ENCODE measurements at places on chromosomes 3 and 15.

DNA sequence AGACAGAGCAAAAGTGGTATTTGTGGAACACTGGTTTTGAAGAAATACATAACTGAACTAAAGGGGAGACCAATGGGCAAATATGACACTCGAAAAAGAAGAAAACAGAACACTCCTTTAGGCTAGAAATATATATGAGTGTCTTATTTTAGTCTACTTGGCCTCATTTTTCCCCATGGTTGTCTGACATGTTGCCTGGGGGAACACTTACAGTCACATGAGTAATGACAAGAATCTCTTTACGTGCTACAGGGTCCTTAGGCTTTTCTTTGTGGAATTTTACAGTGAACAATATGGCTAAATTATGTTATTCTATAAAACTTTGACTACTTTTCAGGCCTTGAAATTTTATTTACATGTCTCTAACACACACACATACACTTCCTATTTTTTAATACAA lies 17.6 kb downstream of the METTL6 start:
- no peak for DNase-seq

- DNase-seq: no peak
Observed at GRCh38 chr15:85718271-85718971, 76.3 kb downstream of the KLHL25 start.

- DNase-seq: no peak
Observed at GRCh38 chr15:77329202-77329601, 90.7 kb downstream of the PEAK1 start.

GRCh38 chr3:119342176-119342575 lies 48.0 kb downstream of the ARHGAP31 start:
- no peak for DNase-seq

- no peak for DNase-seq
Observed at GRCh38 chr15:35362195-35362829, 183.7 kb downstream of the DPH6 start.

DNA sequence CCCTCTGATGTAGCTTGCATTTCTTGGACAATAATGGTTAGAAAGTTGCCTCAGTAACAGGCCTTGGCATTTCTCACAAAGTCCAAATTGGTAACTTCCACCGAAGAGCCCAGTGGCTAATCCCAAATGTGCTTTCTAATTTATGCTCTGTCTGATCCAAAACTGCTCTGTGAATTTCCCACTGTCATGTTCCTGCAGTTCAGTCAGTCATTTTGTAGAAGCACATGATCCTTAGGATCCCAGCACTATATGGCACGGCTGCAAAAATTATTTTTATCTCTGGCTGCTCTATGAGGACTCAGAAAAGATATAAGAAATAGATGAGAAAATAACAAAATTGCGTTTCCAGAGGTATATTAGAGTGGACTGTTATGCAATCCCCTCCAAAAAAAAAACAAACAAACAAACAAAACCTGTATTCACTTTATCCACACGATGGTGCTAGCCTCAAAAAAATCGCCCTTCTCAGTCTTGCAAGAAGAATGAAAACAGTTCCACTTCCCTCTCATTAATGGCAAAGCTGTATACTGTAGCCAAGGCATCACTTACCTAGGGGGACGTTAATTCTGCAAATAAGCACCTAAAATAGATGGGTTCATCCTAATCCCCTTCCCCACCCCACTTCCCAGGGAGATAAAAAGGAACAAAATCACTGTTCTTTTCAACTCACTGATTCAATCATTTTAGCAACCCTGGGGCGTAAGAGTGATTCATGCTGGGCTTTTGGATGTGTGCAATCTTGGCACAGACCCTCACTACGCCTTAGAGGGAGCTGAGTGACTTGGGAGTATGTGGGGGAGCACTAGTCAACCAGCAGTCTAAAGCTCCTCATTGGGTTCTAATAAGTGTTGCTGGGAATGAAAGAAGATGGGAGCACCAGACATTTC lies 61.3 kb downstream of the TMCO5A start:
- DNase-seq: no peak

DNA sequence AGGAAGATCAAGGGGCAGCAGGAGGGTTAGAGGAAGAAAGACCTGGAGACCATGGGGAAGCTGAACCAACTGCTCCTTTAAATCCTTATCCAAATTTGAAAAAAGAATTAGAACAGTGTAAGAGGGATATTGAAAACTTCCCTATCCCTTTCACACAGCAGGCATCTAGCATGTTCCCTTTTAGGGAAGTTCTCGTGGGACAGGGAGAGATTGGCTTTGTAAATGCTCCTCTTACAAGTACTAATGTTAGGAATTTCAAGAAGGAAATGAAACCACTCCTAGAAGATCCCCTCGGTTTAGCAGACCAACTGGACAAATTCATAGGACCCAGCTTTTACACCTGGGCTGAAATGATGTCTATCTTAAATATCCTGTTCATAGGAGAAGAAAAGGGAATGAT lies 41.5 kb downstream of the PPCDC start:
- no peak for DNase-seq

DNA sequence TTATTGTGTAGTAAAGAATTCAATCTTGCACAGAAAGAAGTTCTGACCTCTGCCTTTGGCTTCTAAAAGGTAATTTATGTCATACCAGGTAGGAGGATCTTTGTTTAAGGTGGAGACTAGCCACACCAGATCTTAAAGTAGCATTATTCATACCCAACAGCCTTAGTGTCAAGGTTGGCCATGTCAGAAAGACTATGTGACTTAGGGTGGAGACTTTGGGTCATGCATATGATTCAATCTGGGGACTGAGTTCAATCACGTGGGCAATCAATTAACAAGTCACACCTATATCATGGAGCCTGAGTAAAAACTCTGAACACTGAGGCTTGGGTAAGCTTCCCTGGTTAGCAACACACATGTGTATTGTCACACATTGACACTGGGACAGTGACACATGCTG lies 28.5 kb upstream of the ENTPD3 start:
- DNase-seq: no peak

DNA sequence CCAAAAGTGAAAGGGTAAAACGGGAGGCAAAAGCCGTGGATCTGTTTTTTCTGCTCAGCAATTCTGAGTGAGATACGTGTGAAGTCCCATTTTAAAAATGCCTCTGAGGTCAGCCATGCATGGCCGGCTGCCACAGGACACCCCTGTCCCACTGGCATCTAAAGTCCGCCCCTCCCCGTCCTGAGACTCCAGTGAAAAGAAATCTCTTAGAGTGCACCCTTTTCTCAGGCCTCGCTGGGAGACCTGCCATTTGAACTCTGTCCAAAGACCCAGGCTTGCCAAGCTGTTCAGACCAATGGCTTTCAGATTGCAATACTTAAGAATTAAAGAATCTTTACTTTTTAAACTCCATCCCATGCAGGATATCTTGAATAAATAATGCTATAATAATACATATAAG lies 61.0 kb upstream of the SLC24A5 start:
- no peak for DNase-seq

DNA sequence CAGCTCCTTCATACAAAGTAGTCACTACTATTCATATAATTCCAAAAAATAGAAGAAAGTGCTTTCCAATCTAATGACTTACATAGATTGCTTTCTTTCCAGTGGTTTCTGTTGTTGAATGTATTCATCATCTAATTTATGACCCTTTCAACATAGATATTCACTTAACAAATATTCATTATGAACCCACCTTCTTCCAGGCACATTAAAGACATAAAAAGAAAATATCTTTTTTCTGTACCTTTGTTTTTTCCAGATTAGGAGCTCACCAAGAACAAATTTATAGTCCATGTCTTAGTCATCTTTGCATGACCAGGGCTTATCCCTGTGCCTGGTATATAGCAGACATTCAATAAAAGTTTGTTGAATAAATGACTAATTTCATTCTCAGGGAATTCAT lies 32.4 kb upstream of the PDZRN3 start:
- no peak for DNase-seq

DNA sequence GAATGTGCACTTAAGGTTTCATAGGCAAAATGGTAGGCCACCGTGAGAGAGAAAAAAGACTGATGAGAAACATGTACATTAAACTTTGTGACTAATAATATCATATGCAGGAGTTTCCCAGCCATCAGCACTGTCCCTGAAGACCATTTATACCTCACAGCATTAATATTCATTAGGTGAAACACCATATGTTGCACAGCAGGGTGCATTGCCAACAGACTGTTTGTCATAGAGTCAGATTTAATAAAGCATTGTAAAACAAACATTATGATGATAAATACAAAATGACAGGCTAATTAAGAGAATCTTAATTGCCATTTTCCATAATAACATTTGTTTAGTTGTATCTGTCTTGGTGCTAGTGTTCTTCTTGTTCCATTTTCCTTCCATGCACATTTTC lies 578.3 kb downstream of the EPHA3 start:
- DNase-seq: no peak

GRCh38 chr15:41971895-41972252 lies 483 bp downstream of the EHD4 start:
- DNase-seq: no peak

GRCh38 chr3:147387885-147388699 lies 18.3 kb downstream of the ZIC4 start:
- DNase-seq: no peak

DNA sequence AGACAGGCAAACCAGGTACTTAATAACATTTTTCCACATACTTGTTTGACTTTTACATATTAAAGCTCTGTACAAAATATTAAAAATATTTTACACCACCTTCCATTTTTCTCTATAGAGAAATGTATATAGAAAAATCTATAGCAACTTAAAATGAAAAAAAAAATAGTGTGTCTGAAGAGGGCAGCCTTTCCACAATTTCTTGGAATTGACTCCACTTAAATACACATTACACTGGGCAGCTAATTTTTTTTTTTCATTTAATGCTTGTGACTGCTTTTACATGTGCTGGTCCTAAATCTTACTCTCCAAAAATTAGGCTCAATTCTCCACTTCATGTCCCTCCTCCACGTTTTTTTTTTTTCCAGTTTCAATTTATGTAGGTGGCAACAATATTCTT lies 427.0 kb upstream of the RBMS3 start:
- no peak for DNase-seq

DNA sequence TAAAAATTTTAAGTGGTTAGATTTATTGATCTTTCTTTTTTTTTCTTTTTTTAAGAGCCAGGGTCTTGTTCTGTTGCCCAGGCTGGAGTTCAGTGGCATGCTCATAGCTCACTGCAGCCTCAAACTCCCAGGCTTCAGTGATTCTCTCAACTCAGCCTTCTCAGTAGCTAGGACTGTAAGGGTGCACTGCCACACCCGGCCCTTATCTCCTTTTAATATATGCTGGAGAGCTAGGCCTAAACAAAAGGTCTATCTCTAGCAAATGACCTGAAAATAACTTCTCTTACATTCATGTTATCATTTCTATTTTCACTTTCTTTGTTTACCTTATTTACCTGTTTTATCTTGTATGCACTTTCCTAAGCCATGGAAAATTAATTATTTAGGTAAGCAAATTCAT lies 35.2 kb upstream of the MELTF start:
- no peak for DNase-seq

GRCh38 chr15:40764629-40765103 lies 798 bp downstream of the GCHFR start:
- DNase-seq: no peak

- no peak for DNase-seq
Observed at GRCh38 chr15:86165265-86166211, 85.9 kb downstream of the AGBL1 start.

GRCh38 chr15:42348083-42348482 lies 11.2 kb upstream of the CAPN3 start:
- no peak for DNase-seq

GRCh38 chr3:189950258-189950657 lies 170.4 kb downstream of the P3H2 start:
- DNase-seq: no peak

- DNase-seq: no peak
Observed at GRCh38 chr15:37058316-37058985, 41.9 kb downstream of the MEIS2 start.

DNA sequence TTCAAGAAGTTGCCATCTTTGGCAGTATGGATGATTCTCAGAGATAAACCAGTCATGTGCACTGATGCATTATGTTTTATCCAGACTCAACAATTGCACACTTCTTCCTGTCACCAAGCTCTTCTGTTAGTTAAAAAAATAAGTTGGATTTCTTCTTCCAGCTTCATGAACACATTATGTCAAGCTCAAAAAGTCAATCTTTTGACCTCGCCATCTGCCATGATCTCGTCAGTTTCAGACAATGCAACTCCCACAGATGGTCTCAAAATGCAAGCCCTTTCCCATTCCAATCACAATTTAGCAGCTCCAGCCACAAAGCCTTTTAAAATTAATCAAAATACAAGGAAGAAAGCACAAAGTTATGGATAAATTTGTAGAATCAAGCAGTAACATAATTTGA lies 42.8 kb downstream of the TFDP2 start:
- no peak for DNase-seq

GRCh38 chr3:51686512-51687215 lies 15.6 kb downstream of the TEX264 start:
- no peak for DNase-seq

GRCh38 chr3:12695112-12695511 lies 31.2 kb upstream of the RAF1 start:
- no peak for DNase-seq

GRCh38 chr3:100720426-100720825 lies 11.1 kb downstream of the TFG start:
- no peak for DNase-seq

DNA sequence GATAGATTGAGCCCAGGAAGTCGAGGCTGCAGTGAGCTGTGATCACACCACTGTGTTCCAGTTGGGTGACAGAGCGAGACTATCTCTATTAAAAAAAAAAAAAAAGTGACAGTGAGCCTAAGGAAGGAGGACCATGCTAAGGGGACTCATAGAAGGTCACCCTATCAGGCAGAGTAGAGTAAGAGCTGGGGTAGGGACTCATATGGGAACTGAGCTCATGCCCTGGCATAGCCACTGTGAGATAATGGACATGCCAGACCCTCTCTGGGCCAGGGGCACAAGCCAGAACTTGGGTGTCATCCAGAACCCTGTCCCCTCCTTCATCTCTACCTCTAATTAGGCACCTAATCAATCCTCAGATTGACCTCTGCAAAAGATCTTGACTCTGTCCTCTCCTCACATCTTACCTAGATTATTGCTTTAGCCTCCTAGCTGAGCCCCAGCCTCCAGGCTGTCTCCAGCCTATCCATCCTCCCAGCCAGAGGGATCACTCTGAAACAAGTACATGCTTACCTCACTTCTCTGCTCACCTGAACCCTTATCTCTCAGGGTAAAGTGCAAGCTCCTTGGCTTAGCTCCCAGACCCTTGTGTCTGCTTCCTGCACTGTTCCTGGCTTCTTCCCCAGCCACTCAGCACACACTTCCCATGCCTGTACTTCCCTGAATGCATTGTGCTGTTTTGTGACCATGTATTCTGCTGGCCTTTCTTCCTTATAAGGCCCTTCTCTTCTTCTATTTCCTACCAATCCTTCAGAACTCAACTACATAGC lies 76.4 kb downstream of the DAPK2 start:
- no peak for DNase-seq

- DNase-seq: peak; percentile 31
Observed at GRCh38 chr3:12719984-12720898, 38.8 kb downstream of the TMEM40 start.

- no peak for DNase-seq
Observed at GRCh38 chr3:146087116-146087515, 73.9 kb downstream of the PLOD2 start.

- DNase-seq: no peak
Observed at GRCh38 chr15:56953790-56954189, 35.3 kb downstream of the TCF12 start.

DNA sequence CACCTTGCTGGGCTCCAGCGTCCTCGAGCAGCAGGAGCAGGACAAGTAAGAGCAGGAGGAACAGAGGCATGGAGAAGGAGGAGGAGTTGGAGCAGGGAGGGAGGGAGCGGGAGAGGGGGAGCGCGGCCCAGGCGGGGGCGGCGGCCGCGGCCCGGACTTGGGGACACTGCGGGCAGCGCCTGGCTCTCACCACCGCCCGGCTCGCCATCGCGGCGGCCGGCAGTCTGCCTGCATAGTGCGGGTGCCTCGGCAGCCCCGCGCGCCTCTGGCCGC lies 440 bp downstream of the DCBLD2 start:
- DNase-seq: no peak

Data from NCI-H510A (cell line).